ENCODE measurements at places on chromosomes 3 and 15.

GRCh38 chr3:62843508-62843907 lies 31.7 kb downstream of the CADPS start:
- no peak for DNase-seq

- no peak for DNase-seq
Measured at GRCh38 chr3:106114848-106115247, 246.0 kb upstream of the CBLB start.

GRCh38 chr3:191350396-191351090 lies 20.2 kb upstream of the UTS2B start:
- DNase-seq, result no peak

- no peak for DNase-seq
Measured at GRCh38 chr3:58754074-58754473, 87.5 kb upstream of the FAM3D start.

DNA sequence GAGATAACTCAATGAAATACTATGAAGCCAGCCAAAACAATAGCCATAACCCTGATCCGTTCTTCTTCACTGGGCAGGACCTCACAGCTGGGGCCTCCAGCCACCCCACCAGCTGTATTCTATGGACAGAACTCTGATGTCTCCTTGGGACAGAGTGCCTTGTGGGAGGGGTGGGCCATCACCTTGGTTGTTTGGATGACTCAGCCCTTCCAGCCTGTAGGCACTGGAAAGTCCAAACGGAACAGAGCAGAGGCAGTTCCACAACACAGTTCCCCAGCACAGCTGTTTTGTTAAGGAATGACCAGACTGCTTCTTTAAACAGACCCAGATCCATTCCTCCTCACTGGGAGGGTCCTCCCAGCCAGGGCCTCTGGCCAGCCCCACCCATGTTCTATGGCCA lies 31.9 kb upstream of the ZBED2 start:
- DNase-seq, result no peak

GRCh38 chr3:196631682-196632045 lies 7.8 kb upstream of the NRROS start:
- no peak for DNase-seq

DNA sequence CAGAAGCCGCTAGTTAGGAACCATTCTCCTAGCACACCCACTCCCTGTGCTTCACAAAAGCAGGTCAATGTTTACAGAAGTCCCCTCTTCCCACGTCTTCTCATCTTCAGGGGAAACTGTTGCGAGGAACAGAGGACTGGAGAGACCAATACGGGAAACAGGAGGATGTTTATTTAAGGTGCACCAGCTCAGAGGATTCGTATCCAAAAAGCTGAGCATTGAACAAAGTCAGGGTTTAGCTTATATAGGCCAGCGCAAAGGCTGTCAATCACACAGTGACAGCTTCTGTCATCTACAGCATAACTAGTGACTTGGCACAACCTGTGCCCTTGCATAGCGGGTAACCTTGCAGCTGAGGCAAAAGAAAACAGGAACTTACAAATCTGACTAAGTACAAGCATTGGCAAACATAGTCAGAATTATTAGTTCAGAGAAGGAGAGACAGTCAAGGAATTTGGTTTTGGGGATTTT lies 61.3 kb downstream of the ZDHHC19 start:
- DNase-seq, result no peak

DNA sequence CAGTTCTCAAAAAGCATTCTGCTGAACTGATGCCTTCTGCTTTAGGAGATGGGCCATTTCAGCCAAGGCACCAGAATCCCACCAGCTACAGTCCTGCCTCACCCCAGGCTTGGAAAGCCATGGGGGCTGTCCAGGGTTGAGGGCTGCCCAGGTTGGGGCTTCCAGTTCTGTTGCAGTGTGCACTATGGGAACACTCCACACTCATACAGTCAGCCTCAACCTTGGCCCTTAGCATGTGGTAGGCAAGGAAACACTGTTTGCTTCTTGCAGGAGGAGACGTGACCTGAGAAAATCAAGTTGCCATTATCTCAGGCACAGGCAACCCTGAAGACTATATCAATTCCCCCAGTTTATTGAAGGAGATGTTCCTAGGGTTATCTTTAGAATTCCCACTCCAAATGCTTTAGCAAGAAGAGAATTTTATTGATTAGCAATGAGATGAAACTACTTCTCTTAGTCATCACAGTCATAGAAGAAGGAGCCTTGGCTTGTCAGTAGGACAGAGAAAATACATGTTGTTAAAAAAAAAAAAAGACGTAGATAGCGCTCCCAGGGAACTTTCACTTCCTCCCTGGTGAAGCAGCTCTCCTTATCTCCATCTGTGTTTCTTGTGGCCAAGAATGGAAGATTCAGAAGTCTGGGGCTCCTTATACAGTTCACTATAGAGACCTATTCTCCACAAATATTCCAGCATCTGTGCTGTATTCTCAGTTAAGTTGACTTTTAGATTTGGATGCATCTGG lies 38.3 kb upstream of the IL12A start:
- no peak for DNase-seq

GRCh38 chr3:181302960-181303359 lies 313.4 kb upstream of the DNAJC19 start:
- DNase-seq, result no peak

DNA sequence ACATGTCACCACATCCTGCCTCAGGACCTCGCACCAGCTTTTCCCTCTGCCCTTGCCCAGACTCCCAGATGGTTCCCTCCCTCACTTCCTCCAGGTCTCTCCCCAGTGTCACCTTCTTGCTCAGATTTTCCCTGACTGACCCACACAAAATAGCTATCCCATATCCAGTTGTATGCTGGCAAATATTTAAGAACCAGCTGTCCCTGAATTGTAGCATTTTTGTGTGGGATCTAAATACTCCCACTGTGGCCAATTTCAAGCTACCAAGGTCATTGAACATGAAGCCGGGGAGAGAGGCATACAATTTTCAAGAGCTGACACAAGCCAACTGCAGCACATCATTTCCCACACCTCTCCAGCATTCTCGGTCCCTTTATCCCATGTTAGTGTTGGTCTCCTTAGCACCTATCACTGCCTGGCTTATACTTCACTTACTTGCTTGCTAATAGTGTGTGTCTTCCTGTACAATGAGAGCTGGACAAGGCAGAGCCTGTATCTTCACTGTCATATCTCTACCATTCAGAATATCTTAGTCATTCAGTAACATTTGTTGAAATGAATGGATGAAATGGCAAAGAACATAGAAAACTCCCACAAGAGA lies 101.3 kb upstream of the CTNNB1 start:
- no peak for DNase-seq

DNA sequence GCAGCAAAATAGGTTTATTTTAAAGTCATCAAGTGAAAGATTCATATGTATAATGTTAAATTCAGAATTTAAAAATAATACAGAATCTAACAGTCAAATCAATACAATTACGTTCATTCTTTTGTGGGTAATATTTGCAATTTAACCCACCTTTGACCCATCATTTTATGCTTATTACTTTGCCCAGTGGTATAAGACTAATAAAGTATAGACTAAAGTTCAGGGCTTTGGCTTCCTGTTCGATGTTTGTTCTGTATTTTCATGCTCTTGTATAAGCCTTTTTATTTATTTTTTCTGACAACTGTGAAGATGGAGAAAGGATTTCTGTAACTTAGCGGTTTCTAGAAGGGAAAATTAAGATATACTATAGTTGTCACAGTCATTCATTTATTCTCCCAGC lies 44.3 kb upstream of the EIF3J start:
- no peak for DNase-seq

- no peak for DNase-seq
Measured at GRCh38 chr15:70027518-70027917, 70.2 kb downstream of the TLE3 start.

GRCh38 chr3:131729643-131730017 lies 226.9 kb upstream of the MRPL3 start:
- DNase-seq, result no peak

DNA sequence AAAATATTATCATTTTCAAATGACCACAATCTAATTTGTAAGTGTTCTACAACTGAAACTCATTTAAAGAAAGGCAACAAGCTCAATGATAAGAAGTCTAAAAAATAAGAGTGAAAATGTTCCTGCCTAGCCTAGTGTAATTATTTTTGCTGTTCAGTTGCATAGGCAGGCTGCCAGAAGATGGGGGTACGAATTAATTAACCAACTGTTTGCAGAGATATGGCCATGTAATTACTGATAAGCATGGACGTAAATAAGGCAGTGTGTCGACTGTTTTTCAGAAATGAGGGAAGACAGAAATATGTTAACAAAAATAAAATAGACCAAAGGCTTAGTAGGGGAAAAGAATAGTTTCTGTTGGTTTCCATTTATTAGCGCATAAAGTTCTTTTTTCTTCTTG lies 24.7 kb upstream of the SCAANT1 start:
- DNase-seq, result no peak

GRCh38 chr3:147574621-147575020 lies 165.5 kb downstream of the ZIC1 start:
- DNase-seq, result no peak

DNA sequence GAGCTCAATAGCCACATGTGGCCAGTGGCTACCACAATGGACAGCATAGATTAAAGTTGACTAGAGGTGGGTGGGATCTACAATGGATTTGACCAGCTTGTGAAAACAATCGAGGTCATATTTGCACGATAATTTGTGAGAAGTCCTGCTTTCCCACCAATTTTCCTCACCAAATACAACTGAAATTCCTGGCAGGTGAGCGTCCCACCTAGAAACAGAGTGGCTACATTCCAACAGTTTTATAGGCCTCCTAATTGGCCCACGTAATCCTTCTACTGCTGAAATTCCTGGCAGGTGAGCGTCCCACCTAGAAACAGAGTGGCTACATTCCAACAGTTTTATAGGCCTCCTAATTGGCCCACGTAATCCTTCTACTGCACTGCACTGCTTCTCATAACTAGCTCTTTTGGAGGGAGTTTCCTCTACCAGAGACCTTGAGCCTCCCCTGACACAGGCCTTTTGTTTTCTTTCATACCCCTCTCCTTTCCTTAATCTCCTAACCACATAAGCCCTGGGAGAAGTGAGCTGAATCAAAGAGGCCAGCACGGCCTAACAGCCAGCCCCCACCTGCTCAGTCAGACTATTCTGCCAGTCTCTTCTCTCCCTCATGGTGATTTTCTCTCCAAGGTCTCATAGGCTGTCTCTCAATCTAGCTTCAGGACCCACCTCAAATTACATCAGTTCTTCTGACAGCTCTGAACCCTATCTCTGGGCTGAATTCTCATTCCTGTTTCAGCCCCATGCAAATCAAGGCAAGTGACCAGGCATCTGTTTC lies 80.2 kb downstream of the BFSP2 start:
- DNase-seq, result no peak

DNA sequence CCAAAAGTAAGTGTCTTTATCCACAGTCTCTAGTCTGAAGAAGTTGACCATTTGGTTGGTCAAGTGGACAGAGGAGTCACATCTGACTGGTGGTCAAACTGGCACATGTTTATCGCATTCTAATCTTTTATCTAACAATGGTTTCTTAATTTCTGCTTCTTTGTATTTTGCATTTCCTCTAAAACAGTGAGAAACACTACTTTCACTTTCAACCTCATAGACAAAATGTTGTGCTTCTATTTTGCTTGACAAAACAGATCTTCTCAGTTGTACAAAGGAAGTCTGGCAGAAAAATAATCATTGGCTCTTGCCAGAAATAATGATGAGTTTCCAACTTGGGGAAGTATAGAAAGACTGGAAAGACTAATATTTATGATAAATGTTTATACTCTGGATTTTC lies 103.9 kb downstream of the MME start:
- no peak for DNase-seq

DNA sequence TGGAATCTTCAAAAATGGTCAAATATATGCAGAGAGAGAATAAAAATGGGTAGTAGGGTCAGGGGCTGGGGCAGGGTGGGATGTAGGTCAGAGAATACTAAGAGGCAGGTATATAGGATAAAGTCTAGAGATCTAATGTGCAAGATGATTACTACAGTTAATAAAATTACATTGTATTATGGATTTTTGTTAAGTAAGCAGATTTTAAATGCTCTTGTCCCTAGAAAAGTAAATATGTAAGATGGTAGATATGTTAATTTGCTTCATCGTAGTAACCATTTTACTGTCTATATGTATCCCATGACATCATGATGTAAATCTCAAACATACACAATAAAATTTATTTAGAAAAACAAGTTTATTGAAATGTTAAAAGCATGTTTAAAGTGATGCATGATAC lies 1051.4 kb downstream of the AGBL1 start:
- DNase-seq, result no peak

- no peak for DNase-seq
Measured at GRCh38 chr3:149619136-149619535, 38.7 kb downstream of the WWTR1 start.

- no peak for DNase-seq
Measured at GRCh38 chr3:119627461-119627860, 29.8 kb downstream of the PLA1A start.

- DNase-seq, result no peak
Measured at GRCh38 chr3:184168363-184169120, 6.1 kb upstream of the AP2M1 start.

DNA sequence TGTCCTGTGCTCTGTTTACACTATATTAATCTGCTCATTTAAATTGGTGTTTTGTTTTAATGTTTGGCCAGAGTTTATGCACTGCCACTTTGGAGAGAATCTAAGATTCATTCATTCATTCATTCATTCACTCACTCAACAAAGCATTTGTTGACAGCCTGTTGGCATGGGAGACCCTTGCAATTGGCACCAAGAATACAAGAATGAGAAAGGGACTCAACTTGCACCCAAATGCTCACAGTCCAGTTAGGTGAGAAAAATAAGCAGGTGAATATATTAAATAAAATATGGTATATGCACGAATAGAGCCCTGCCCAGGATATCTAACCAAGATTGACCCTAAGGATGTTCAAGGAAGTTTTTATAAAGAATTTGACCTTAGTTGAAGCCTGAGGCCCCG lies 80.4 kb downstream of the TGFBR2 start:
- no peak for DNase-seq

- DNase-seq, result no peak
Measured at GRCh38 chr3:139458348-139458747, 18.0 kb downstream of the RBP2 start.

Data from NCI-H774 (cell line).